ENCODE measurements at places on chromosomes 1 and 21.

GRCh38 chr1:236127045-236127444, 15.3 kb upstream of the GPR137B start:
- DNase-seq = no peak

GRCh38 chr1:174165471-174166137, 6.3 kb downstream of the RABGAP1L start:
- no peak for DNase-seq

DNA sequence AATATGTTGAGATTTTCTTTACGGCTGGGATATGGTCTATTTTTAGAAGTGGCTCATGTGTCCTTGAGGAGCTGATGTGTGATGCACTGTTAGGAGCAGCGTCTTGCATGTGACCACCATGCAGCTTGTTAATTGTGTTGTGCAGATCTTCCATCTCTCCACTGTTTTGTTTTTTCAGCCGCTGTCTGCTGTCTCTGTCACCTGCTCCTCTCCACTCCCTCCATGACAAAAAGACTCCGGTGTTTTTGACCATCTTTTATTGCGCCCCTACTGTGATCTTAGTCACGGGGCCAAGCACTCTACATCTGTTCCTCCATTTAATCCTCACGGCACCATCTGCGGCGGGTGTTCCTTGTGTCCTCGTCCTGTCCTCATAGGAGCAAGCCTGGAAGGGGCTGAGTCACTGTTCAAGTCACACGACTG, 51.8 kb downstream of the ADARB1 start:
- DNase-seq = no peak

DNA sequence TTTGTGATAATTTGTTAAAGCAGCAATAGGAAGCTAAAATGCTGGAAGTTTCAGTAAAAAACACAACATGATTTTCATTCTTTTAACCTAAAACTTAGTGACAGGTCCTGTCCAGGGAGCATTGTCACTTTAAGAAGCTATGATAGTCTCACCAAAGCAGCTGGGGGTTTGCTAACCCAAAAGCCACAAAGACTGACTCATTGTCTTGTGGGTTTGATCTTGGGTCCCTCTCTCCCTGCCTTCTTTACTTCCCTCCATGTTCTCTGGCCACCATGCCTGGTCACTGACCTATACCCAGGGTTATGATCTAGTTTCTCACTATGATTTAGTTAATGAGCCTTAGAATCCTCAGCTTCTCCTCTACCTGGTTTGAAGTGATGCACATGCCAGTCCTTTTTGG, 213.5 kb upstream of the PTGFR start:
- no peak for DNase-seq

- no peak for DNase-seq
Observed at GRCh38 chr1:53330819-53331218, 2.9 kb upstream of the LRP8 start.

DNA sequence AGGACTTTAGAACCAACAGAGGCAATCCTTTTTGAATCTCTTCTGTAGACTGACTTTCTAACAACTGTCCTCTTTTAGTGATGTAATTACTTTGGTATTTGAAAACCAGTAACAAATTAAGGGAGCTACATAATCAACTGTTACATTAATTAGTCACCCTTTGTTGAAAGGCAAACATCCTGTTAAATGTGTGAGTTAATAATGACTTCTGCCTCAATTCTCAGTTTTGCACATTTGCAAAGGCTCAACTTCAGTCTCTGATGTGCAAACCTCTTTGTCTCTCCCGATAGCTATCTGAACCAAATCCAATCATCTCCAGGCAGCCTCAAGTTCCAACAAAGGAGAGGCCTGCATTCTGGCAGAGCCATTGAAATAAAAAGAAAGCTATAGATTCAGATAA, 135.4 kb upstream of the C8B start:
- no peak for DNase-seq

Data from CD4-positive, alpha-beta T cell (primary cell).